Tongue (tissue), 3 donors: ENCODE measurements at places on chromosomes 1 and 21.

GRCh38 chr1:228351850-228352249 is 54.8 kb downstream of the TRIM11 start:
- no peak for DNase-seq

DNA sequence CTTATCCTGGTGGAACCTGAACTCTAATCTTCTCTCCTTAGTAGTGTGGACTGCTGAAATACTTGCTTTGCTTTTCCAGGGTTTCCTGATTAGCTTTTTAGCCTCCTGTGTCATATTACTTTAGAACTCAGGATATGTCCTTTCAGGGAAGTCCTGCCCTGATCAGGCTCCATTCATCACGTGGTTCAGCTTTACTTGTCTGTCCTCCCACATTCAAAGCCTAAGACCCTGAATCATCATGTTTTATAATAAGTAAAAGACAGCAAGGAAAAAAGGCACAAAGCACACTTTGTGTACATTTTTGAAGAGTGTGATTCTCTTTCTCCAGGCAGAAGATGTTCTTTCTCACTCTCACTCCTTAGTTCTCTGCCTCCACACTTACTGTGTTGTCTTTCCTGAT is 70.6 kb downstream of the PATJ start:
- DNase-seq, result no peak

GRCh38 chr1:57204942-57205787 is 218.7 kb downstream of the DAB1 start:
- DNase-seq, result no peak

- DNase-seq, result no peak
Observed at GRCh38 chr1:221923929-221924598, 182.2 kb upstream of the DUSP10 start.

DNA sequence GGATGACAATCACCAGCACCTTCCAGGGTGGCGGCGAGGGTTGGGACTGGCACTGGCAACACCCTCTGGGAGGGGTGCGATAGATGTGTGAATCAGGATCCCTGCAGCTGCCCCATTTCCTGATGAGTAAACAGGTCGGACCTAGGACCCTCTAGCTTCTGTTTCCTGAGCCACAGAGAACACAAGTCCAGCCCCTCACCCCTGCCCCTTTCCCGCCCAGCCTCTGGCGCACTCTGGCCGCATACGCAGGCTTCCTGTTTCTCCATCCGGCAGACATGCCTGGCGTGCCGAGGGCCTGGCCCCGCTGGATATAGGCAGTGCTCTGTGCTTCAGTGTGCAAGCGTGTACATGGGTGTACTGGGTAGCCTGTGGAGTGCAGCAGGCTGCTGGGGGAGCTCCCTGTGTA is 4.6 kb downstream of the PEAR1 start:
- peak; percentile 71 for DNase-seq

DNA sequence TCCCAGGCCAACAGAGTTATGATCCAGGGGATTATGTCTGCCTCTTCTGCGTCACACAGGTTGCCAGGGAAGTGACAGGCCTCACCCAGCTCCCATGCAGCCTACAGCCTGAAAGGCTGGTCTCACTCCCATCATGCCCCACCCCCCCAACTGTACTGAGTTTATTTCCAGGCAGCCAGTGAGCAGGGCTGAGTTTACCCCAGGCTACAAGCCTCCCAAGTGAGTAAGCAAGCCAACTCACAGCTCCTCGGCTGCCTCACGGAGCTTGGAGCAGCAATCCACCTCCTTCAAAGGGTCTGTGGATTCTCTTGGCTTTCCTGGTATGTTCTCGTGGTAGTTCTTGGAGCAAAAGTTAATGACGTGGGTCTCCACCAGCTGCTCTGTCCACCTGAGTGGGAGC is 1147.6 kb upstream of the ADGRL4 start:
- no peak for DNase-seq

DNA sequence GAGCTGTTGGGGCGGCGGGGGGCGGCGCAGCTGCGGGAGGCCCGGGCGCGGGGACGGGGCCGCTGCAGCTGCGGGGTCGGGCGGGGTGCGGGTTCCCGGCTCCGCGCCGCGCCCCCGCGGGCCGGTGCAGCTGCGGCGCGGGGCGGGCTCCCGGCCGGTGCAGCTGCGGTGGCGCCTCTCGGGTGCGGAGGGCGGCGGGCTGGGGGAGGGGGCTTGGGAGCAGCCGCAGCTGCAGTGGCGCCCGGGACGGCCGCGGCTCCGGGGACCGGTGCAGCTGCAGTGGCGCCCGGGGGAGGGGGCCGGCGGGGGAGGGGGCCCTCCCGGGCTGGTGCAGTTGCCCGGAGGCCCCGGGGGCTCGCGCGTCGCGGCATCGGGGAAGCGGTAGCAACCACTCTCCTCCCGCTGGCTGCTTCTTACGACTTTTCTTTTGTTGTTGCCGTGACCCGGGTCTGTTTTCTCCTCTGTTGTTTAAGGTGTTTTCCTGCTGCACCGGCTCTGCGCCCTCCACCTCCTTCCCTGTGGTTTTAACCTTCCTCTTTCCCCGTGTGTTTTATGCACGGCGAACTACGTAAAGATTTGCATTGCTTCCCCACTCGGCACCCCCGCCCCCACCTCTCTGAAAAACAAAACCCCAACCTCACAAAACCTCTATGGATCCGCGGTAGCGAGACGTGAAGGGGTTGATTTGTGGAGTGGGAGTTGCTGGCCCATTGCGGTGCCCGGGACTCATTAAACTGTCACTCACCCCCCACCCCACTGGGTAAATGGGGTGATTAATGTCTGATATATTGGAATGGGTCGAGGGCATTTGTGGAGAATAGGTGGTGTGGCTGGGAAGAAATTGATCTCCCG is 1.7 kb upstream of the ZBTB18 start:
- DNase-seq, result peak; percentile 69

DNA sequence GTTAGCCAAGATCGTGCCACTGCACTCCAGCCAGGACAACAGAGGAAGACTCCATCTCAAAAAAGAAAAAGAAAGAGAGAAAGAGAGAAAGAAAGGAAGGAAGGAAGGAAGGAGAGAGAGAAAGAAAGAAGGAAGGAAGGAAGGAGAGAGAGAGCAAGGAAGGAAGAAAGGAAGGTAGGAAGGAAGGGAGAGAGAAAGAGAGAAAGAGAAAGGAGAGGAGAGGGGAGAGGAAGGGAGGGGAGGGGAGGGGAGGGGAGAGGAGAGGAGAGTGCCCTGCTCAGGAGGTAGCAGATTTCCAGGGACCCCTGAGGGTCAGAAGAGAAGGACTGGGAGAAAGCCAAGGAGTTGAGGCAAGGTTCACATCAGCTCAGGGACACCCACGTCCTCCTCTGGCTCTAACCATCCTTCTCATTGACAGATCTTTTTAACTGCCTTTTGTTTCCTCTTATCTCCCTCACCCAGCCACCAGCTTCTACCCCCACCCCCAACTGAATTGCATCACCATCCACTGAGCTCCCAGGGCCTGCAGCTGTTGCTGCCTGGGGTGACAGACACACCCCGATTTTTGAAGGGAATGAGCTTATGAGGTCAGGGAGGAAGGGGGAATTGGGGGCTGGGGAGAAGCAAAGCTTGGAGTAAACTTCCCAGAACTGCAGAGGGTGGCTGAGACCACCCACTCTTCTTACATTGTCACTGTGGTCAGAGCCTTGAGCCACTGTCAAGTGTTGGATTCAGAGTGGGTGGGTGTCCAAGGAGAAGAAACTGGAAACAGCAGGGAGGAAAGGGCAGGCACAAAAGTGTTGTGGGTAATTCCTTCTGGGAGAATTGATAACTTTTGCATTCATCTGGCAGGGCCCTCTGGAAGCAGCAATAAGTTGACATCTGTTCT is 91.6 kb downstream of the GLUL start:
- DNase-seq, result peak; percentile 77

DNA sequence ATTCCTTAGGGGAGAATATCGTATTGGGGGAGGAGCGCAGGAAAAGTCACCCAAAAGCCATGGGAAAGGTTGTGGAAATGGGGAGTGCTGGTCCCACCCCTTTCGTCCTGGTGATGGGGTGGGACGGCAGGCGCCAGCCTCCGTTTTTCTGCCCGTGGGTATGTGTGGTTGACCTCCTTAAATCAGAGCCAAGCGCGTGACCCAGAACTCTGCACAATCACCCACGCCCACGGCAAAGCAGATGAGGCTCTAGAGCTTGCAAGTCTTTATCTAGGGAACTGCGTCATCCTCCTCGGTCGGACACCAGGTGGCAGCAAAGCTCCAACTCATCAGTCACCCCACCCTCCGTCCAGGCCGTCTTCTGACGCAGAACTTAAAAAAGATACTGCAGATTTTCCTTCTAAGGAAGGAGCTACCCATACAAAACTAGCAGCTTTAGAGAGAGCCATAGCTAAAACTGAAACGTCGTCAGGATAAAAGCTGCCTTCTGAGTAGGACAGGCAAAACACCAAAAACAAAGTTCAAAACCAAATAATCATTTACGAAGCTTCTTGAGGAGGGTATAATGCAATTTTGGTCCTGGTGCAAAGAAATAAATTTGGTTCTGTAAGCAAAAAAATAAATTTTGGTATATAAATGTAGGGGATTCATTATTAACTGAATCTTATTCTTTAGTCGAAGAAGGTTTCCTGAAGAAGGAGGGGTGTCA is 62.0 kb downstream of the TBX19 start:
- DNase-seq, result peak; percentile 94

DNA sequence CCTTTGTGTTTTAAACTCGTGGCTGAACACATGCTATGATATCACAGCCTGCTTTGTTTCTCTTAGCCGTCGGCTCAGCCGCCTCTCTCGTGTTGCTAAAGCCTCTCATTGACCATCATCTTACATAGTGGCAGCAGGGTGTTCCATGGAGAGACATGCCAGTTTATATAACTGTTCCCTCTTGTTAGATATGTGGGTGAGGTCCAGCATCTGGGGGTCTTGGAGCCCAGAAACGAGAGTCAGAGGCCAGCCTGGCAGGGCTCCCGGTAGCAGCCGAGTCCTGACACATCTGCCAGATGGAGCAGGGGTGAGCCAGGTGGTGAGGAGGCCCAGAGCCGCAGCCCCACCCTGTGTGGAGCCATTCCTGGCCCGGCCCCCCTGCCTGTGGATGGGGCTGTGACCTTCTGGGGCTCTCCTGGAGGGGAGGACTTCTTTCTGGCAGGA is 11.9 kb downstream of the PODN start:
- peak; percentile 72 for DNase-seq

DNA sequence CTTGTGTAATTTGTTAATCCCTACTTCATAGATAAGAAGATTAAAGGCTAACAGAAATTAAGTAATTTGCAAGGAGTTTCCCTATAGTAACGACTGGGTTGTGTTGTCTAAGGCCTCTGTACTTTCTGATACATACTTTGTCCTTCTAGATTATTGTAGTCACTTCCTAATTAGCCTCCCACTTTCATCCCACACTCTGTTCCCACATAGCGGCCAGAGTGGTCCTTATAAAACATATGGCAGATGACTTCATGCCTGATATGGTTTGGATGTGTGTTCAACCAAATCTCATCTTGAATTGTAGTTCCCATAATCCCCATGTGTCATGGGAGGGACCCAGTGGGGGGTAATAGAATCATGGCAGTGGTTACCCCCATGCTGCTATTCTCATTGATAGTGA is 120.5 kb upstream of the DAB1 start:
- no peak for DNase-seq

GRCh38 chr1:70090141-70090540 is 115.2 kb downstream of the LRRC40 start:
- no peak for DNase-seq

- DNase-seq, result peak; percentile 70
Observed at GRCh38 chr1:180881806-180882509, 30.7 kb upstream of the KIAA1614 start.

GRCh38 chr21:42834726-42835191 is 44.6 kb downstream of the WDR4 start:
- DNase-seq, result no peak

DNA sequence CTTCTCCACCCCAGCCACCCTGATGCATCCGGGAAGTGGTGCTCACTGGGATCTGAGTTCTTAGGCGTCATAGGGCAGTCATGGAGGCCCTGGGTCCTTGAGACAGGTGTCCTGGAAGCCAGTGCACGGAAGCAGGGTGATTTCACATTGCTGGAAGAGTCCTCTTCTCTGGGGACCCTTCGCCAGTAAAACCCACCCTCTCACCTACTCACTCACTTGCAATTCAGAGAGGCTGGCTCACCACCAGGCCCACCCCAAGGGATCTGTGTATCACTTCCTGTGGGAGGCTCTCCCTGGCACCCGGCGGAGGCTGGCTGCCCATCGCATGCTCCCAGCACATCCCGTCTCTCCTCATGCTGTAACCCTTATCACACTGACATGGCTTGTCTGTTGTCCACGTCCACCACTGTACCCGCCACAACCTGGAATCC is 40.2 kb upstream of the EPS8L3 start:
- no peak for DNase-seq

DNA sequence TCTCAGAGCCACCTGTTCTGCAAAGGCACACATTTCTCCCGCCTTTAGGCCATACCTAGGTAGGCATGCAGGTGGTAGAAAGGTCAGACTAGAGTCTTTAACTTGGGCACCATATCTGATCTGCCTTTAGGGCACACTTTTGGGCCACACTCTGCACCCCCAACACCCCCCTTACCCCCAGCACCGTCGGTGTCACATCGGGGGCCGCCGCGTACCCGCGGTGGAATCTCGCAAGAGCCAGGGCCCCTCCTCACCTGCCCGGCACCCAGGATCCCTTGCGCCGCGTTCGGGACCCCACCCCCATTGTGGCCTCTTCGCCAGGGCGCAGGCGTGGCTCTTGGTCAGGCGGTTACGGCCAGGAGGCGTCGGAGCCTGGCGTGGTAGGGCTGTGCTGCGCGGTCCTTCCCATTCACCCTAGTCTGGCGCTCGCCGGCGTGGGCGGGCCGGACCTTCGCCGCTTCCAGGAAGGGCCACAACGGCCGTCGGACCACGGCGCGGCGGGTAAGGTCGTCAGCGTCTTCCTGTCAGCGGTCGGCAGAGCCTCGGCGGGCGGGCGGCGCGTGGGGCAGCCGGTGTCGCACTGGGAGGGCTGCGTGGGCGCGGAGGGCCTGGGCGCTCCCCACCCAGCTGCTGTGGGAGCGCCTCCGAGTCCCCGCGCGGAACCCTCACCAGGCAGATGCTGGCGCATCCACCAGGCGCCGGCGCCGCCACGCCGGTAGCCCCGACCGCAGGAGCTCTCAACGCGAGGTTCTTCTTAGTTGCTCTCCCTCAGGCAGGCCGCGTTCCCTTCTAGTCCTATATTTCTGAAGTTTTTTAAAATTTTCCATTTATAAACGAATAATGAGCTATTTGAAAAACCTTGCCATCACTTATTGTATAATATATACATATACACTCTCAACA is at the start of gene DNAH14:
TSS of gene DNAH14 (plus strand) at position 341 of the 903 bp plus-strand sequence. CDS start 23,028 bp downstream, outside the sequence.
- peak; percentile 83 for DNase-seq

- DNase-seq, result no peak
Observed at GRCh38 chr1:227214207-227214606, 104.1 kb downstream of the CDC42BPA start.
